Lung microvascular endothelial cell (primary cell): ENCODE measurements at places on chromosomes 7 and 10. TPM values are rescaled to one million over a fixed set of nuclear protein-coding genes. Genes with fewer than 3 reads are reported as not detected.
A peak's percentile ranks its signal among the peaks of the same experiment; 100 is the strongest.

GRCh38 chr10:1195828-1196227, 139.6 kb downstream of the WDR37 start:
- no peak for DNase-seq

DNA sequence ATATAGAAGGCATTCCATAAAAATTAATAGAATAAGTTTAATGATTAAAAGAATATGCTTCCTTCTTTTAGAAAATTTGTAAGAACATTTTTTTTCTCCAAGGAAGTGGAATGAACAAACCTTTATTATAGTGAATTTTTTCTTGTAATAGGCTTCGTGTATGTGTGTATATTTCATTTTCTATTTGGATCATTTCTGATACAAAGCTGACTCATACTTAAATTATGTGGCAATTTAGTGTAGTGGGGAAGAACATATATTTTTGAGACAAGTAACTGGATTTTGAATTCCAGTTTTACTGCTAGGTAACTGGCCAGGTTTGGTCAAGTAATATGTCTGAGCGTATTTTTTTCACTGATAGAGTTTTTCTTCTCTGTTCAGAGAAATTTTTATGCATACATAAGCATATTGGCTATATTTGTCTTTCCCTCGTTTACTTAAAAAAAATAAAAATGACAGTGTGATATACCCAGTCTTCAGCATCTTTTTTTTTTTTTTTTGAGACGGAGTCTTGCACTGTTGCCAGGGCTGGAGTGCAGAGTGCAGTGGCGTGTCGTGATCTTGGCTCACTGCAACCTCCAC, 50.8 kb downstream of the CDK13 start:
- DNase-seq = no peak

DNA sequence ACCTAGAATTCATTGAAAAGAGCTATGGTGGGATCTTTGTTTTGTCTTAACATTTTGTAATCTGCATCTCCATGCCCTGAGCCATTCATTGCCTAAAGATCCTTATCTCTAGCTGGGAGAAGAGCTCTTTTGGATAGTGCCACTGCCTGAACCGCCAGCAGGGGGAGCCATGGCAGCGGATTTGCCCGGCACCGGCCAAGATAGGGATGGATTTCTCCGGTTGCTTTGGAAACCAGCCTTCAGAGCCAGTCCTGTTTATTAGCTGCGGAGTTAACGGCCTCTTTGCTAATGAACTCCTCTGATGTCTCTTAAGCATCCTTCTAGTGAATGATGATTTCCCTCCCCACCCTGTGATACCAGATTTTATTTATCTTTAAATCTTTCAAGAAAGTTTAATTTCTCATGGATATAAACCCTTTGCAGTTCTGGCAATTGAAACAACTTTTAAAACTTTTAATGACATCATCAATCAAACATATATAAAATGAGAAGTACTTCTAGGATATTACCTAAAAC, 58.2 kb upstream of the LYZL2 start:
- DNase-seq = peak; percentile 78

GRCh38 chr10:69057261-69057950, 30.5 kb upstream of the SRGN start:
- peak; percentile 75 for DNase-seq

DNA sequence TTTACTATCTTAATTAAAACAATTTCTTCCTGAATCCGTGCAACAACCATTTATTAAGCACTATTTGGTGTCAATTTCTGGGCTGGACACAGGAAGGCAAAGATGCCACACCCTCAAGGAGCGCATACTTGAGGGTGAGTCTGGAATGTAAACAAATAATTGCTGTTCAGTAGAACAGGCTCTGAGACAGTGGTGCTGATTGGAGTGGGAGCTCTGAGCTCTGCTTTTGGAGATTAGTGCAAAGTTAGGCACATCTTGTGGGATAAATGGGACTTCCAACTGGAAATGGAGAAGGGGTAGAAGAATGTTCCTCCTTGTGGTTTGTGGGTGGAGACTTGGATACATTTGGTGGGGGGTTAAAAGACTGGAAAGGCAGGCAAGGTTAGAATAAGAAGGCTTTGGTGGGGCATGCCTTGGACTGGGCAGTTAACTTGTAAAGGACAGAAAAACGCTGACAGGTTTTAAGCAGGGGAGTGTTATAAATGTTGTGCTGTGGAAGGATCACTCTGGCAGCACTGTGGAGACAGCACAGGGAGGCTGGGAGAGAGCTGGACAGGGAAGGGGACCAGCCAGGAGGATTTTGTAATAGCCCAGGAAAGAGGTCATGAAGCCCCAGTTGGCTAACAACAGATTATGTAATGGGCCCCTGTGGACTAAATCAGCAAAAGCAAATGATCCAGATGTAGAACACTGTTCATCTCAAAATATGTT, 80.7 kb downstream of the ZNF365 start:
- DNase-seq = no peak

DNA sequence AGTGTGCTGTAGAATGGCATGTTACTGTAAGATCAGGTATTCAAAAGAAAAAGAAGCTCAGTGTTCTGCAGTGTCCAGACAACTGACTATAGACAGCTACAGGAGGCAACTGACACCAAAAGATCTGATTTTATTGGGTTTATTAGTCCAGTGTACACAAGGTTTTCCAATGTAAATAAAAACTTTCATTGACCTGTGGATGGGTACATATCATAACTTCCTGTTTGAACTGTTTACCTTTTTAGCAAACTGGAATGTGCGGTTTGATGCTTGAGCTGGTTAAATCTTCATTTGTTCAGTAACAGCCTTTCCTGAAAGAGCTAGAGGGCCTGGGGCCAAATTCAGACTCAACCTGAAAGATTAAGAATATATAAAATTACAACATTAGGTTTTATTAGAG, 172.6 kb upstream of the SP8 start:
- no peak for DNase-seq

GRCh38 chr10:116098411-116099022, 174.5 kb downstream of the GFRA1 start:
- peak; percentile 10 for DNase-seq

DNA sequence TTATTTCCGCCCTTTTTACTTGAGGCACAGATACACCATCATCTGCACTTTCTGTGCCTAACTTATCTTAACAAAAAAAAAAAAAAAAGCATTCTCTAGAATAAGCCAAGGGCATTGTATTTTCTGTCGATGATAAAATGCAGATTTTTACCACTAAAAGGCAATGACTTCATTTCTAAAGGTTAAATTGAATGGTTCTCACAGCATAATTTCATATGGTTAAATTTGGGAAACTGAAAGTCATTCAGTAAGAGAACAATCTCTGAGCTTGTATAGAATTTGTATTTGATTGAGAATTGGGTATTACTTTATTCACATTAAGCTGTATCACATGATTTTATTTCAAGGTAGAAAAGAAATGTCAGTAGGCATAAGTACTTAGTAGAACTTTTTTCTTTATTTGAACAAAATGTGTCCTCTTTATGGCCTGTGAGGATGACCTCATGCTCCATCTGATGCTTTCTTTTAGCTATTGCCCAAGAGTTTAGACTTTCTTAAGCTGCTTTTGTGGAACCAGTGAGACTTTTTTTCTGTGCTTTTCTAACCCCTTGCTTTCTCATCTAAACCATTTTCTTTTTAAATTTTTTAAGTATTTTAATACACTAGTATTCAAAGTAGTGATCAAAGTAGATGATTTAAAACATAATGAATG, 110.3 kb downstream of the LRRC4 start:
- DNase-seq = no peak

DNA sequence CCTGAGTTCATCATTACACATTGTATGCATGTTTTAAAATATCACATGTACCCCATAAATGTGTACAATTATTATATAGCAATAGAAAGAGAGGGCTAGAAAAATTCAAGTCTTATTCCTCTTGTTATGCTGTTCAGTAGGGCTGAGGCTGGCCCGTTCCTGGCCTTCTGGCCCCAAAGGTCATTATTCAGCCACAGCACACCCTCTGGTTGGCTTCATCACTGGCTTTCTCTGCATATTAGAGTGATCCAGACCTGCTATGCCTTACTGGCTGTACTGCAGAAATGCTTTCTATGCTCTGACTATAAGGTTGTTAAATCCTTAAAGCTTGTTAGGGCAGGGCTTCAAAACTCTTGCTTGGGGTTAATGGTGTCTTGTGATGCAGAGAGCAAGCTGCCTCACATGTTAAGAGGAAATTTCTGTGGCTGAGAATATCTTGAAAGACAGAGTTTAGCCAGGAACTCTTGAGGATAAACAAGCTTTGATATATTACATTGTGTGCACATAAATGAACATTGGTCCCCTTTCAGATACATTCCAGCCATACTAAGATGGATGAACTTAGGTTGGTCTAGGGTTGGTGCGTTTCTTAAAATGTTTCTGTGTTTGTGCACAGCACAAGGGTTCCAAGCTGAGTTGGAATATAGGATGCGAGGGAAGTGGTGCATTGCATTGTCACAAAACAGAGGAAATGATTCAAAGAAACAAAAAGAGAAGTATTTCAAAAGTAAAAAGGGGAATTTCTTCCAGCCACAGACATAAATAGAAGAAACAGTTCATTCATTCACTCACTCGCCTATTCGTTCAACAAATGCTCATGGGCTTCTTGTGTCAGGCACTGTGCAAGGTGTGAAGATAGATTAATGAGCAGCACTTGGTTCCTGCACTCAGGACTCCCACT, 61.6 kb upstream of the WDR11 start:
- DNase-seq = no peak

DNA sequence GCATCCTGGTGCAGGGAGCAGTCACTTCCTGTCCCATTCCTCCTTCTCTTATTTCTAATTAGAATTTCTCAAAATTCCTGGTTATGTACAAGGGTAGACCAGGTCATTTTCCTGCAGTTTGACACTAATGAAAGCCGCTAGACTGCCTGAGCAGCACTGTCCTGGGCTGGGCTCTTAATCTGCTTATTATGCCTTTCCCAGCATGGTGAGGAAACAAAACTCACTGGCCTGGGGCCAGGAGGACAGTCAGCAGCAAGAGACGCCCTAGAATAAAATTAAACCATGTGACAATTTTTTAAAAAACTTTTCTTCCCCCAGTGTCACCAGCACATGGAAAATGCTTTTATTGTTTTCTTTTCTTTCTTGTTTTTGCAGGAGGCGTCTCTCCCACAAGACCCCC, 647.5 kb downstream of the TYW1 start:
- no peak for DNase-seq

The AKR1C4 gene
- total RNA-seq = not detected in 2 replicates

The NUTM2A gene
- total RNA-seq = under 0.01 and 0.20 TPM in 2 replicates

The FAM131B gene
- total RNA-seq = under 0.01 and 0.22 TPM in 2 replicates

The TMEM229A gene
- total RNA-seq = not detected in 2 replicates
